ENCODE measurements at places on chromosomes 6 and 20. TPM values are rescaled to one million over a fixed set of nuclear protein-coding genes. Genes with fewer than 3 reads are reported as not detected.

OPRM1 gene
- total RNA-seq: not detected

DNAAF9 gene
- total RNA-seq: 1.0 TPM

CDKAL1 gene
- total RNA-seq: 29.1 TPM

C6orf52 gene
- 3.0 TPM for total RNA-seq

SLC22A16 gene
- not detected for total RNA-seq

C4A gene
- 3.3 TPM for total RNA-seq

MBOAT1 gene
- total RNA-seq: 12.8 TPM

FERMT1 gene
- 0.71 TPM for total RNA-seq

DNA sequence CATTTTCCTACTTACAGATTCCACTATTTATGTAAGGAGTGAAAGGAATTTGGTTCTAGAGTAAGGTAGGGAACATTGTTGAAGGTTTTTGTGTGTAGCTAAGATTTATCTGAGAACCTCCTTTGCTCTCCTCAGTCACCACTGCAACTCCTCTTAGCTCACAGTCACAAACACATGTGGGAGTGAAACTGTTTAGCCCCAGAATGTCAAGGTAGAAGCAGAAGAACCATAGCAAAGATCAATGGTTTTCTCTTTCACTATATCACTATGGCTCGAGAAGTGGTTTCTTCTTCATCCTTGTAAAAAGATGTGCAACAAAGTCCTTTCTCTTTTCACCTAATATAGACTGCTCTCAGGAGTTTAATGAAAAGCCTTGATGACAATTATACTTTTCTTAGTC lies 6.5 kb upstream of the DEFB112 start:
- DNase-seq: no peak

- no peak overlapping the region for H3K4me3 ChIP-seq
- H3K27ac ChIP-seq: no peak overlapping the region
- H3K4me1 ChIP-seq: no peaks in the 10 kb centered on the region
- H3K36me3 ChIP-seq: no peaks in the 10 kb centered on the region
- no peak for DNase-seq
These were observed 63.3 kb downstream of the GNAS-AS1 start for GRCh38 chr20:58787211-58788005.

GRCh38 chr6:90297115-90297866 lies 648 bp upstream of the BACH2 start:
- DNase-seq: no peak
- H3K27ac ChIP-seq: peak overlapping the region; percentile 57
- H3K27me3 ChIP-seq: peaks cover 30% of the 10 kb centered on the region
- peak overlapping the region; percentile 50 for H3K4me3 ChIP-seq
- peaks cover 37% of the 10 kb centered on the region for H3K4me1 ChIP-seq

- DNase-seq: peak; percentile 72
- peaks cover 3% of the 10 kb centered on the region for H3K27me3 ChIP-seq
- H3K36me3 ChIP-seq: peaks cover 7% of the 10 kb centered on the region
- peak overlapping the region; percentile 89 for H3K27ac ChIP-seq
These were observed 1.3 kb upstream of the TAF4 start for GRCh38 chr20:62066983-62067433.

DNA sequence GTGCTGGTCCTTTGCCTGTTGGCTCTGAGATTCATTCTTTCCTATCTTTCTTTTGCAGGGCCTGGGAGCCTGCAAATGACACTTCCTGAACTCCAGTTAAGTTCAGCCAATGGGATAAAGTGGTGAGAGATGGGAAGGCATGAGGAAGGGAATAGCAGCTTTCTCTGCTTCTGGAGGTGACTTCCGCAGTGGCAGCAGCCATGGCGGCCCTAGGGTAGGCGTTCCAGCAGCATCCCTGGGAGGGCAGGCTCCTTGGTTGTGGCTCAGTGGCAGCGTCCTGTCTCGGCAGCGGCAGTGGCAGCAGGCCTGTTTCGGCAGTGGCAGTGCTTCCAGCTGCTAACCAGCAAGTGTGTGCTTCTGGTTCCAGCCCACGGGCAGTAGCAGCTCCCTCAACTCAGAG lies 7.3 kb upstream of the MDFI start:
- no peaks in the 10 kb centered on the region for H3K4me1 ChIP-seq
- no peak for DNase-seq
- H3K4me3 ChIP-seq: no peak overlapping the region
- H3K27me3 ChIP-seq: peaks cover 38% of the 10 kb centered on the region

DNA sequence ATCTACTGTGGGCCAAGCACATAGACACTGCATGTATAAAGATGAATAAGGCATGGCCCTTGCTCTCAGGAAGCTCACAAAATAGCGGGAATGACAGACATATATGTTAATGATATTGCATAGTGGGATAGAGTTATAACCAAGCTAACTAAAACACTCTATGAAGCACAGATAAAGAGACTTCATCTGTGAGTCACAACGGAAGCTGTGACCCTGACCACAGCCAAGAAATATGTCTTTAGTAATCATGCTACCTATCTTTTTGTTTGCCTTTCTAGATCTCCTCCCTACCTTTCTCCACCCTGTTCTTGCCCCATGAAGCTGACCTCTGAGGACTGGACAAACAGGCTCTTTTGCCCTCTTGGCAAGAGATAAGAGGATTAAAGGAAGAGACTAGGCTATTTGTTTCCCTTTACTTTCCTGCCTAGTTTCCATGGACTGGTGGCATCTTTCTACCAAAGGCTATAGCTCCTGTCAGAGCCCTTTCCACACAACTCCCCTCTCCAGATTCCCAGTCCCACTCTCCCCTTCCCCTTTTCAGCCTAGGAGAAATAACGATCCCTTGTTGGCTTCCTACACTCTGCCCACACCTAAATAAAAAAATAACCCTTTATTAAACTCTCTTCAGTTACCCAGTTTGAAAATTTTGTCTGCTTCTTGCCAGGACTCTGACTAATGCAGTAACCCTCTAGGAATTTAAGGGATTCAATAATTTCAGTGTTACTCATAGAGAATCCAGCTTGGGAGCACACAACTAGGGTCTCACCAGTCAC lies 504.9 kb upstream of the MARCKS start:
- no peak overlapping the region for H3K4me3 ChIP-seq
- no peak for DNase-seq
- H3K27ac ChIP-seq: no peak overlapping the region
- H3K36me3 ChIP-seq: no peaks in the 10 kb centered on the region
- H3K4me1 ChIP-seq: no peaks in the 10 kb centered on the region
- H3K27me3 ChIP-seq: no peaks in the 10 kb centered on the region

DNA sequence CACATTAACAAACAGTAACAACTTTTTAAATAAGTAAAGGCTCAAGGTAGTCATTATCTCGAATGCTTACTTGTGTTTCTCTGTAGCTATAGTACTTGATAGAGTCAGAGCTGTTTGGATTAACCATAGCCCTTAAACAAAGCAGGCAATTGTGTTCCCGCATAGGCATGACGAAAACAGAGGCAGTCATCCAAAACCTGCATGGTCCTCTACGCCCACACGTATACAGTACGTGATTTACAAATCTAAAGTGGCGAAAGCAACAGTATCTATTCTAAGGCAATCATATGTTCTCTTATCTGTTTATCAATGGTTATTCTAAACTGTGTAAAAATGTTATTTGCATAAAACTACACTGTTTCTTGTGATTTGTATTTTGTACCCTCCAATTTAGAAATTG lies 31.8 kb downstream of the HFE start:
- no peak overlapping the region for H3K27ac ChIP-seq
- H3K36me3 ChIP-seq: peaks cover 9% of the 10 kb centered on the region
- peak; percentile 48 for DNase-seq
- no peak overlapping the region for H3K4me3 ChIP-seq
- H3K27me3 ChIP-seq: peaks cover 5% of the 10 kb centered on the region
- peaks cover 39% of the 10 kb centered on the region for H3K4me1 ChIP-seq

- peak; percentile 80 for DNase-seq
- peak overlapping the region; percentile 92 for H3K27ac ChIP-seq
- H3K4me1 ChIP-seq: peaks cover 52% of the 10 kb centered on the region
- no peak overlapping the region for H3K4me3 ChIP-seq
- peaks cover 6% of the 10 kb centered on the region for H3K36me3 ChIP-seq
- no peaks in the 10 kb centered on the region for H3K27me3 ChIP-seq
These were observed 14.8 kb upstream of the FAM83C start for GRCh38 chr20:35306931-35307517.

GRCh38 chr6:155778336-155778735 lies 322.7 kb upstream of the NOX3 start:
- no peak for DNase-seq
- H3K4me1 ChIP-seq: no peaks in the 10 kb centered on the region

DNA sequence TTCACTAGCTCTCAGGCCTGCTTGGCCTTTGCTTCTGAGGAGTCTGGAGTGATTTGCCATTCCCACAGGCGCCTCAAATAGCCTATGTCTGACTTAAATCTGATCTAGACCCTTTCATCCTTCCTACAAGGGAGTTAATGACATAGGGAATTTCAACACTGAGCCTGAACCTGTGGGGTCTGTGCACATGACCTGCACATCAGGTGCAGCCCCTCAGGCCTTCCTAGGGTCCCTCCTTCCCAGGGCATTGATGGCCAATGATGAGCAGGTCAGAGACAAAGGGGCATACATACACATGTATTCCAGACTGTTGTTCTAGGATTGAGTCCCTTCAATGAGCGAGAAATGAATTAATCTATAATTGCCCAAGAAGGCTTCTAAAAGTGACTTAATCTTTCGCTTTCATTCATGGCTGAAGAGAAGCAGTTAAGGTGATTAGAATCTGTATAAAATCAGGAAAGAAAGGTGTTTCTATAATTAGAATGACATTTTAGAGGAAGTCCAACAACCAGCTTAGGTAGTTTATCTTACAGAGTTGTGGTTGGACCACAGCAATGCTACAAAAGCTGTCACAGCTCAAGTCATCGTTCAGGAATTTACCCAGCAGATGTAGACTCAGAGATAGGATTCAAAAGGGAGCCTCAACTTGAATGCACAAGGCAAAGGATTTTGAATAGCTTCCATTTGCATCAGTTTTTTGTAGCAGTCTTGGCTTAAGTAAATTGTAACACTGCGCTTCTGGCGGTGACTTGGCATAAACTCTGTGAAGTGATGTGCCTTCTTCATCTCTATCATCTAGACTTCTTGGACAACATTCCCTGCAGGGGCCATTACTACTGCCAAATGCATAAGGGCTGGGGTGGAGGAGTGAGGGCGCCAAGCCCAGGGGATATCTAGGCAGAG lies 27.0 kb upstream of the TBC1D7 start:
- DNase-seq: peak; percentile 84
- H3K27me3 ChIP-seq: no peaks in the 10 kb centered on the region
- H3K4me1 ChIP-seq: peaks cover 57% of the 10 kb centered on the region
- no peaks in the 10 kb centered on the region for H3K36me3 ChIP-seq

DNA sequence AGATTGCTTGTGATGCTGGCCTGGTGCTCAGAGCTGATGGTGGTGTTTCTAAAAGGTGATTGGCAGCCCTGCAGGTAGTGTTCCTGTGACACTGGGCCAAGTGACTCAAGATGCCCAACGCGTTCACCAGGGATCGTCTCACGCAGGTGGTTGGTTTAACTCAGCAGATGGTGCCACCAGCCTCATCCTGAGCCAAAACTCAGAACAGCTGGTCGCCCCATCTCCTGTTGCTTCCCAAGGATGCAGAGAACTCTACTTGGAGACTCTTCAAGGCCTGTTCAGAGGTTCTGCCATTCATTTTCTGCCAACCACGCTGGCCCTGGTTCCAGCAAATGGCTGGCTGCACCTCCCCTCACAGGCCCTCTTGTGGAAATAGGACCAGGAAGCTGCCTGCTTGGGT lies 394.4 kb downstream of the CDH26 start:
- H3K4me1 ChIP-seq: peaks cover 2% of the 10 kb centered on the region
- DNase-seq: no peak
- no peaks in the 10 kb centered on the region for H3K36me3 ChIP-seq
- H3K4me3 ChIP-seq: no peak overlapping the region
- H3K27ac ChIP-seq: no peak overlapping the region
- no peaks in the 10 kb centered on the region for H3K27me3 ChIP-seq

DNA sequence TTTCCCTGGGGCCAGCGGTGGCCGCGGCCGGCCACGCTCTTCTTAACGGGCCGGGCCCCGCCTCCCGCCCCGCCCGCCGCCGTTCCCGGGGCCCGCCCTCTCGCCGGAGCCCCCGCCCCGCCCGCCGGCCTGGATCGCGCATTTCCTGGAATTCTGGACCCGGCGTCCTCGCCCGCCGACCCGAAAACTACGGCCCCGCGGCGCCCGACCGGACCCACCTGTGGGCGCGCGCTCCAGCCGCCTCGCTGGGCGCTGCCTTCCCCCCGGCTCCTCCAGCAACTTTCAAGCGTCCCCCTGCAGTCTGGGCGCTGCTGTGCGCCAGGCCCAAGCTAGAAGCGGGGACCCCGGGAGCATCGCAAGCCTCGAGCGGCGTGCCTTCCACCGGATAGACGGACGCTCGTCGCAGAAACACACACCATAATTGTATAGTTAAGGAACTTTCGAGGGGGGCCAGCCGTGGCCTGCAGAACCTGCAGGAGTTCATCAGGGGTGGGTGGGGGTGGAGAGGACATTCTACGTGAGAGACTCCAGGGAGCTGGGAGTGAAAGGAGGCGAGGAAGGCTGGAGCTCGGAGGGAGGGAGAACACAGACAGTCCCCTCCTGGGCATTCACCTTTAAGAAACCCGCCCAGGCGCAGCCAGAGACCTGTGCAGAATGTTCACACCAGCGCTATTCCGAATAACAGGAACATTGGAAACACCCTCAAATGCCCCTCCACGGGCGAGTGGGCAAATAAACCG lies at the start of gene ADA:
Gene ADA (minus strand): TSS at position 16 of the 740 bp plus-strand sequence. CDS start 92 bp downstream, outside the sequence.
- H3K36me3 ChIP-seq: peaks cover 21% of the 10 kb centered on the region
- H3K27me3 ChIP-seq: no peaks in the 10 kb centered on the region
- peak within 1 kb of the TSS; percentile 89 for H3K4me3 ChIP-seq
- peaks cover 48% of the 10 kb centered on the region for H3K4me1 ChIP-seq
- peak; percentile 87 for DNase-seq

GRCh38 chr6:33029328-33030184 lies 20.2 kb upstream of the HLA-DOA start:
- peak; percentile 77 for DNase-seq
- peaks cover 46% of the 10 kb centered on the region for H3K27me3 ChIP-seq
- H3K4me1 ChIP-seq: peaks cover 19% of the 10 kb centered on the region

DNA sequence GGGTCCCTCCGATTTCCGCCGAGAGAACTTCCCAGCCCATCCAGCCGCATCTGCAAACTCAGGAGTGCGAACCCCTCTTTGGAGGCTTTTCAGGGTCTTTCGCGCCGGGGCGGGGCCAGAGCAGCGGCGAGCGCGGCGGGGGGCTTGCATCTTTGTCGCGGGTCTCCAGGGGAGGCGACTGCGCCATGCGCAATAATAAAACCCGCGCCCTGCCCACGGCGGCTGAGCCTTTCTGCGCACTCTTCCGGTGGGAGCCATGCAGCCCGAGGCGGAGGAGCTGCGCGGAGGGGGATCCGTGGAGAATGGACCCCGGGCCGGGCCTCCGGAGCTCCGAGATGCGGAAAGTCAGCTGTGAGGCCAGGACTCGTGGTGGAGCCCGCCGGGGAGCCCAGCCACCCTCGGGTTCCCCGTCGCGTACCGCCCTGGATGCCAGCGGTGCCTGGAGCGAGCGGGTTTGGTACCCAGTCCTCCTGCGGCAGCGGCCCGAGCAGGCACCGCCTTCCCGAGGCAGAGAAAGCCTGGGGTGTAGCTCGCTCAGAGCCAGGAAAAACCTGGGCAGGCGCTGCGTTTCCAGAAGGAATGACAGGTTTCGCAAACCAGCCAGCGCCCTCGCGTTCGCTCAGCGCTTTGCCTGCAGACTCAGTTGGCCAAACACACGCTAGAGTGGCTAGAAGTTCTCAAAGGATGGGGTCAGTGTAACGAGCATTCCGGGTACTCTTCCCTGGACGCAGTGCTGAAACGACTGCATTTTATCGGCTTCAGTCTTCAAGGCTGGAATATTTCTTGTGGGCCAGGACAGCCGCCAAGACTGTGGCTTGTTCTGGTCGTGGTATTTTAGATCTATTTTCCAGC lies 1.2 kb downstream of the AKAP12 start:
- peaks cover 69% of the 10 kb centered on the region for H3K27me3 ChIP-seq
- H3K4me3 ChIP-seq: peak overlapping the region; percentile 63
- peaks cover 6% of the 10 kb centered on the region for H3K4me1 ChIP-seq
- peak; percentile 63 for DNase-seq
- H3K36me3 ChIP-seq: no peaks in the 10 kb centered on the region
- H3K27ac ChIP-seq: no peak overlapping the region

Measured in activated CD4-positive, alpha-beta T cell treated with anti-CD3 and anti-CD28 coated beads, Interleukin-2, amount 10 ng/mL, durations not matched to agents 24 days and 14 days (primary cell).